ENCODE measurements at places on chromosomes 7 and 10. TPM values are rescaled to one million over a fixed set of nuclear protein-coding genes. Genes with fewer than 3 reads are reported as not detected.

SP4 gene
- total RNA-seq, result 5.4 TPM

ZWINT gene
- total RNA-seq, result 10.8 TPM

PVRIG gene
- not detected for total RNA-seq

TBC1D12 gene
- 12.9 TPM for total RNA-seq

SPDYE16 gene
- total RNA-seq, result not detected

VPS50 gene
- 11.8 TPM for total RNA-seq

LIPJ gene
- not detected for total RNA-seq

All from glomerular endothelial cell (primary cell).